ENCODE measurements at places on chromosomes 1 and 21. TPM values are rescaled to one million over a fixed set of nuclear protein-coding genes. Genes with fewer than 3 reads are reported as not detected.
A peak's percentile ranks its signal among the peaks of the same experiment; 100 is the strongest.

- peak; percentile 79 for DNase-seq
Measured at GRCh38 chr1:24929398-24930259, 447 bp downstream of the RUNX3 start.

The SV2A gene
- total RNA-seq = 0.10 TPM

DNA sequence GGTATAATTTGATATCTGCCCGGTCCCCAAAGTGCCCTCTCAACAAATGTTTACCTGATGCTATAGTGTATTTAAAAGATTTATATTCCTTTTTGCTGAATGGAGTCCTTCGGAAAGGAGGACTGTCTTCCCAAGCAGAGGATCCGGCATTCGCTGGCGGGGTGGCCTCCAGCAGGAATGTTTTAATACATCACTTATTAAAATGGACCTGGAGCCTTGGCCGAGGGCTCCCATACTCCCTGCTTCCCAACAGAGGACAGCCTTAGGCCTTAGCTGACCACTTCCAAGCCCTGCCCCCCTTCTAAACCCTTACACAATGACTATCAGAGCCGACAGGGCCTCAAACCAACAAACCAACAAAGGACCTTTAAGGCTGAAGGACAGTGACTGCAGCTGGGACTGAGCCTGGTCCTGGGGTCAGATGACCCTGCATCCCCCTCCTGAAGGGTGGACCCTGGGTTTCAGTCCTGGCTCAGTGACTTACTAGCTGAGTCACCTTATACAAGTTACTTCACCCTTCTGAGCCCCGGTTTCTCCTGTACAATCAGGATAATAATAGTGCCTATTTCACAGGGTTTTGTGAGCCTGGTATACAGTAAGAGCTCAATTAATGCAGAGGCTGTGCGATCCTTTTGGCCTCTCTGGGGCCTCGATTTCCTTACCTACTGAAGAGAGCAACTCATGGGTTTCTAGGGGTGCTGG is 5.6 kb downstream of the CAMK2N1 start:
- no peak for DNase-seq

GRCh38 chr1:179774566-179774965 is 31.5 kb downstream of the FAM163A start:
- no peak for DNase-seq

The HSD3B1 gene
- not detected for total RNA-seq

DNA sequence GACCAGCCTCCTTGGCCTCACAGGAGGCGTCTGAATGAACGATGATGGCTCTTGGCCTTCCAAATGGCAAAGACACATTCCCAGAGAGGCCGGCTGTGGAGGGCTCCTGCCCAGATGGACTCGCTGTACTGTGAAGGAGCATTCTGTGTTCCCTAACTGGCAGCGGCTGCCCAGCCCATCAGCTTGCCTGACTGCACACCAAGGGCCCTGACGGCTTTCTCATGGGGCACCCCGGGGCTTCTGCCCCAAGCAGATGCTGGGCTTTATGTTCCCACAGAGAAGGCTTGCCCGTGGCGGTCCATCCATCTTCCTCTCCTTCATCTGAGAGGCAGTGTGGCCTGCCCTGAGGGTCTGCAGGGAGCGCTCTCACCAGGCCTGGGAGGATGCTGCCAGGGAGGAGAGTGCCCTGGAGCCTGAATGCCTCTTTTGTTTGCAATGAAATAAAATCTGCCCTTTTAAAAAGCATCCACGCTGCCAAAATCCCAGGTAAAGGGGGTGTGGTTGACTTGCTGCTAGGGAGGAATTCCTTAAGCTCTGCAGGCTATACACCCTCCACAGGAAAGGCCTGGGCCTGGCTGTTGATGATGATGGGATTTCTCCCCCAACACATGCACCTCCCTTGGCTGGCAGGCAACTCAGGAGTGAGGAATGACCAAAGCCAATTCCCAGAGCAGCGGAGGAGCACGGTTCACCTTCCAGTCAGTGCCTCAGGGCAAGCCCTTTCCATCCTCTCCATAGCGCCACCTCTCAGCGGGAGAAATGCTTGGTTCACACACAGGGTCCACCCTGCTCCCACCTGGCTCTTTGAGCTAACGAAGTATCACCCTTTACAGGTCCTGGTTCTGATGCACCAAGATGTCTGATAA is 84.6 kb upstream of the SSX2IP start:
- no peak for DNase-seq

The KCNAB2 gene
- total RNA-seq = 143 TPM

GRCh38 chr1:216777148-216777547 is 53.9 kb upstream of the ESRRG start:
- no peak for DNase-seq

The TINAGL1 gene
- not detected for total RNA-seq

The CA6 gene
- total RNA-seq = not detected

DNA sequence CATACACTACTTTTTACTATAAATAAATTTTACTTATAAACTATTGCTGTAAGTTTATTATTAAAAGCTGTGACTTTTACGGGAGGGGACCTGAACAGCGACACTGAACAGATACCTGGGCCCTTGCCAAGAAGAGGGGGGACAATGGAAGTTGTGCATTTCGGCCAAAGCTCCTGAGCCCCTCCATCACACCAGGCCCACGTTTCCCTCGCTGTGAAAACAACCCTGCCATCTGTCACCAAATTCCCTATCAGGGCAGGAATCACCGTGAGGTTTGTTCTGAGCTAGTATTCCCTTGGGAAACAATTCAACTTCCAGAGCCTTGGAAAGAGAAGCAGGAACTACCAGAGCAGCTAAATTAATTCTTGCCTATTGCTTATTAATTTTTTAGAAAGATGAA is 37.0 kb downstream of the VTCN1 start:
- no peak for DNase-seq

The HSD11B1 gene
- total RNA-seq = not detected

DNA sequence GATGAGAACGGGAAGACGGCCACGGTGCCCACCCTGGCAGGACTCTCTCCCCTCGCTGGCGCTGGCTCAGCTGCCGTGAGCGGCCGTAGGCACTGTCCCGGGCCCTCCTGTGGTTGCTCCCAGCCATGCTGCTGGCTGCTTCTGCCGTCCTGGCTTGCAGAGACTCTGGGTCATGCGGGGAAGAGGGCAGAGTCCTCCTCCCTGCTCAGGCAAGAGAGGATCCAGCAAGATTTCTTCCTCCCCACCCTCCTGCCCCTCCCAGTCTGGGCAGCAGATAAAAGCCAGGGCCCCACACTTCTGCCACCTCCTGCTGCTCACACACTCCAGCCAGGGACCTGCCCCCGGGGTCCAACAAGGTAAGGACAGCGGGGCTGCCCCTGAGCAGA is 60.1 kb downstream of the AGPAT3 start:
- DNase-seq = no peak

DNA sequence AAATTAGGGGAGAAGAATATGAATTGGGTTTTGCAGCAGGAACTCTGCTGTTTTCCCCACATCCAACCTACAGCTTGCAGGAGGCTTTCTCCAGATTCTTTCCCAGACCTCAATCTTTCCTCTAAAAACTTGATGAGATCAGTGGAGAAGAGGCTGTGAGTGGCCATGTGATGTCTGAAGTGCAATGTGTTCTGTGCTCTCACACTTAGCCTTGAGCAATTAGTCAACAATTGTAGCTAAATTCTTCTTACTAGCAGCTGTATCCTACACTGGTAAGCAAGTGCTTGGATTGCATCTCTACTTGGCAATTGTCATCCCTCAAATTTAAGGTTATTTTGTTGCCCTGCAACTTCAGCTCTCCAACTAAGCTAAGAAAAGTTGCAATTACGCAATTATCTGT is 807.3 kb upstream of the RGS18 start:
- no peak for DNase-seq

DNA sequence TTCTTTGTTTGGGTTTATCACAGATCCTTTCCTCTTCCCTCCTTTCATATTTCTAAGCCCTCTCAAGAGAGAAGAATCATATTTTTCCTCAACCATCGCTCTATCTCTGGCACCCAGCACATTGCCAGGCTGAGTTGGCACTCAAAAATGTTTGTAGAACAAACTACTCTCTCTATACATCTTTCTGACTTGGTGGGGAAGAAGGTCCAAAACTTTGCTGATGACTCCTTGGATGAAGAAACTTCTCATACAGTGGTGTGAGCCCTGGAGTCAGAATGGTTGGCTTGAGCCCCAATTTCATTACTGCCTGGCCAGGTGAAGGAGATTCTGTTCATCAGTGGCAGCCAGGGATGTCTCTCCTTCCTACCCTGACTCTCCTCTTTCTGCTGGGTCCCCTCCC is 11.9 kb downstream of the ALX3 start:
- DNase-seq = no peak

The HSPG2 gene
- total RNA-seq = 4.3 TPM

DNA sequence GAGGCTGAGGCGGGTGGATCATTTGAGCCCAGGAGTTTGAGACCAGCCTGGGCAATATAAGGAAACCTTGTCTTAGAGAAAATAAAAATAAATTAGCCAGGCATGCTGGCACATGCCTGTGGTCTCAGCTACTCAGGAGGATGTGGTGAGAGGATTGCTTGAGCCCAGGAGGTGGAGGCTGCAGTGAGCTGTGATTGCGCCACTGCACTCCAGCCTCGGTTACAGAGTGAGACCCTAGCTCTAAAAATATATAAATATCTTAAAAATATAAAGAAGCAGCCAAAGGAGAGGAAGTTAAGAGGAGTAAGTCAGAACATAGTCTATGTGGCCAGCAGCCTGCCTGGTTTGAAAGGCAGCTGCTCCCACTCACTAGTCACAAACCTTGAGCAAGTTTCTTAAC is 4.5 kb upstream of the IL10RB start:
- DNase-seq = no peak

DNA sequence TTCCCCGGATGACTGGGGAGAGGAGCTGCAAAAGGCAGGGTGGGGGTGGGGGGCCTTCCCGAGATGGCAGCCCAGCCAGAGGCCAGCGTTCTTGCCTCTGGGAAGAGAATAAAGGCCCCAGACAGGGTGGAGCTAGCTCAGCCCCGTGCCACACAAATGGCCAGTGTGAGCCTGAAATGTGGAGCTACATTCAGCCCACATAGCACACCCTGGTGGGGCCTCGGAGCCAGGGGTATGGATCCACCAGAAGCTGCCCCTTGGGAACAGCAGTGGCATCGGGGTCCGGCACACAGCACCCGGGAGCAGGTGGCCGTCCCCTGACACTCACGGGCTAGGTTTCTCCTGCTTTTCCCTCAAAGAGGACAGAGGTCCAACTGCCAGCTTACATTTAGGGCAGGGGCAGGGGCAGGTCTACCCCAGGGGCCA is 93.9 kb downstream of the PDE9A start:
- no peak for DNase-seq

- peak; percentile 45 for DNase-seq
Measured at GRCh38 chr1:215526147-215526845, 40.8 kb upstream of the KCTD3 start.

DNA sequence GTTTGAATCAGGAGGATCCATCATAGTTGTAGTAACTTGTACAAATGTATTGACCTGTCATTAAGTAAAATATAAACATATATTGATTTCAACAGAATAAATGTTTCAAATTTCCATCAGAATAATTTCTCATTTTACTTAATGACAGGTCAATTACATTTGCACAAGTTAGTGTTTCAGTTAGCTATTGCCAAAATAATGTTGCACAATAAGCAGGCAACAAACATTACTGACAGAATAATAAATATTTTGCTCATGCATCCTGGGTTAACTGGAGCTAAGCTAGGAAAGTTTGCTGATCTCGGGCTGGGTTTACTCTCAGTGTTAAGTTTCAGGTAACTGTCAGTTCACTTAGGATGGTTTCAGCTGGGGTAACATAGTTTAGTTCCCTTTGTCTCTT is 822.4 kb downstream of the KCNT2 start:
- DNase-seq = no peak

DNA sequence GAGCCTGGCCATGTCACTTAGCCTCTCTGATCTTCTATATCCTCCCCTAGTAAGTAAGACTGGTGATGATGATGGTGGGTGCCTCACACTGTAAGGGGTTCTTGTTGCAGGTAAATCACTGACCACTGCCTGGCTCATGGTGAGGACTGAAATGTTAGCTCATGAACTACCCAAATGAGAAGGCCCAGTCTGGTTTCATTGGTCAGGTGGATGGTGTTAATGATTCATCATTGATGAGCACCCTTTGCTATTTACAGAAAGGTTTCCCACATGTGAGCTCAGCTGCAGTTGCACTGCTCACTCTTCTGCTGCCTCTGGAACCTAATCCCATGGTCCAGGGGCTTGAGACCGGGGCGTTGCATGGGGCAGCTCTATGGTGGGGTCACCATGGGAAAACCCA is 417.7 kb downstream of the PRDM2 start:
- no peak for DNase-seq

GRCh38 chr1:186289943-186290545 is 85.0 kb downstream of the TPR start:
- DNase-seq = no peak

- DNase-seq = no peak
Measured at GRCh38 chr1:168585191-168585590, 8.8 kb downstream of the XCL1 start.

DNA sequence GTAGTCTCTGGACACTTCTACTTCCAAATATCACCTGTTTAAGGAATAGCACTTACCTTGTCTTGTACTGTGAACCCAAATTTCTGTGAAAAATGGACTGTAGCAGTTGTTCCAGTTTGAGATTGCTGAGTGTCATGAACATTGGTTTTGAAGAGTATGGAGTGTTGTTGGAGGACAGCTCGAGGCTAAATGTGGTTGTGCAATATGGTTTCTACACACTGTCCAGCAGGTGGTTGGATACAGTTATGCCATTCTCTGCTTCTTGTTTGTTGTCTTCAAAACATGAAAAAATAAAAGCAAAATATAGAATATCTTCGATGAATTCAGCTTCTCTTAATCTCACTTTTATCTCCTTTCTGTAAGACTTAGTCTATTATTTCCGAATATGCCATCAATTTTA is 67.1 kb downstream of the DDR2 start:
- no peak for DNase-seq

The OR2W3 gene
- total RNA-seq = not detected

DNA sequence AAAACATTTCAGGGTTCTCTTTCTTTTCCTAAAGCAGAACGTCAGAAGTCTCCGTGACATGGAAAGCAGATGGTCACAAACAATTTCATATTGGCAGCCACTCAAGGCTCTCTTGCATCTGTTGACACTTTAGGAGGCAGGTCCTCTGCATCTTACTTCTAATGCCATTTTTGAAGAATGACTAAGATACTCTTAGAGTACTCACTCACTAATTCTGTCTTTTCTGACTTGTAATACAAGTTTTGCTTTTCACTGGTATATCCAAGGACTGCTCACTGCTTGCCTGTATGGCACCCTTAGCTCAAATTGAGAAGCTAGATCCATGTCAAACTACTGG is 68.3 kb downstream of the PRRX1 start:
- DNase-seq = no peak

The VASH2 gene
- total RNA-seq = not detected
